Skeletal muscle cell (primary cell): ENCODE measurements at places on chromosomes 5 and 9.
A peak's percentile ranks its signal among the peaks of the same experiment; 100 is the strongest.

- DNase-seq, result no peak
Observed at GRCh38 chr9:70049236-70049635, 5.6 kb downstream of the MAMDC2 start.

GRCh38 chr5:12934722-12935121 is 1009.8 kb downstream of the DNAH5 start:
- no peak for DNase-seq

GRCh38 chr5:118791926-118792734 is 196.2 kb downstream of the DTWD2 start:
- DNase-seq, result peak; percentile 36

- DNase-seq, result no peak
Observed at GRCh38 chr5:124751031-124751430, 4.6 kb upstream of the ZNF608 start.

- peak; percentile 62 for DNase-seq
Observed at GRCh38 chr5:79936002-79936645, 54.9 kb downstream of the MTX3 start.
